Omental fat pad (tissue), 4 donors: ENCODE measurements at places on chromosomes 5 and 9.

DNA sequence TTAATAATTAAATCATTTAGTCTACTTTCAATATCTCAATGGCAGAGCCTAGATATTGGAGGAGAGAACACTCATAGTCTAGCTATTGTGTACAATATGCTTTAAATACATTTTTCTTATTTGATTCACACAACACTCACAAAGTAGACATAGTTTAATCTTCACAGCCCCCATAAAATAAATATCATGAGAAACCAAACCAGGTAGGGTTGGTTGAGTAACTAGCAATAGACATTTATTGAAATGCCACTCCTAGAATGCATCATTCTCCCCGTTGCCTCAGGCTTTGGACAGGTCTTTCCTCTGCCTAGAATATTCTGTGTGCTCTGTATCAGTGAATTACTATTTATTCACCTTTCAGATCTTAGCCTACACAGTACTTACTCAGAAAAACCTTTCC lies 141.9 kb downstream of the CEMIP2 start:
- no peak for DNase-seq

GRCh38 chr5:75668977-75669689 lies 48.1 kb downstream of the POC5 start:
- DNase-seq, result no peak

DNA sequence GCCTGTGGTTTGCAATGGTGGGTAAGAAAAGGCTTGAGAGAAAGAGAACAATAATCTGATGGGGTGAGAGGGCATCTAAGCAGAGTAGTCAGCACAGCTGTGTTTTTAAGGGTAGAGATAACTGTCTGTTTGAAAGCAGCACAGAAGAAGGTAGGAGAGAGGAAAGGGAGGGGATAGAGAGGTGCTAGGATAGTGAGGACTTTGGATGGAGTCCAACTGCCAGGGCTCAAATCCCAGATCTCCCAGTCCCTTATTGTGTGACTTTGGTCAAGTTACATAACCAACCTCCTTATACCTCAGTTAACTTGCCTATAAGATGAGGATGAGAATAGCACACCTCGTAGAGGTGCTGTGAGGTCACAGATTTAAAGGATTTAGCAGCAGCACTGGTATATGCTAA lies 55.6 kb downstream of the GPR21 start:
- DNase-seq, result no peak

- no peak for DNase-seq
Observed at GRCh38 chr9:33263131-33264002, 1.1 kb downstream of the BAG1 start.

DNA sequence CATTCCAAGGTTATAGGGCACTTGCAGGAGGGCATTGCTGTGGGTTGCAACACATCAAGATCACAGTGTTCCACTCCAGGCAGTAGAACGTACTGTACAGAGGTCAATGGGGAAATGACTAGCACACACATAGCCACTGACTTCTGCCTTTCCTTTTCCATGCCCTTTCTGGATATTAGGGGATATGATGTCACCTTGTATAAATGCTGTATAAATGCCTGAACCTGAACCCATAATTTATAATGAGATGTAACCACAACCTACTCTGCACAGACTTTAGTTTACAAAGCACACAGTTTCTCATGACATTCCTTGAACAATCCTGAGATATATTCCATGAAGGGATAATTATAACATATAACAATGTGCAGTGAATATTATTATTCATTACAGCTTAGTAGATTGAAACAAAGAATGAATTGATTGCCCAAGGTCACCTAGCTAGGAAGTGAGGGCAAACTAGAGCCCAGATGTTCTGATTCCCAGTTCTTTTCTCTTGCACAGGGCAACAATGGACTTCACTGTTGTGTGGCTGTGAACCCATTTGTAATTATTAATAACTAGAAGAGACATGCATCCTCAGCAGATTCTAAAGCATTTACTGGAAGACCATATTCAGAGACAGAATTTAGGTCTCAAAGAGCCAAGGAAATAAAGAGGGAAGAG lies 5.6 kb upstream of the ABLIM3 start:
- DNase-seq, result no peak

DNA sequence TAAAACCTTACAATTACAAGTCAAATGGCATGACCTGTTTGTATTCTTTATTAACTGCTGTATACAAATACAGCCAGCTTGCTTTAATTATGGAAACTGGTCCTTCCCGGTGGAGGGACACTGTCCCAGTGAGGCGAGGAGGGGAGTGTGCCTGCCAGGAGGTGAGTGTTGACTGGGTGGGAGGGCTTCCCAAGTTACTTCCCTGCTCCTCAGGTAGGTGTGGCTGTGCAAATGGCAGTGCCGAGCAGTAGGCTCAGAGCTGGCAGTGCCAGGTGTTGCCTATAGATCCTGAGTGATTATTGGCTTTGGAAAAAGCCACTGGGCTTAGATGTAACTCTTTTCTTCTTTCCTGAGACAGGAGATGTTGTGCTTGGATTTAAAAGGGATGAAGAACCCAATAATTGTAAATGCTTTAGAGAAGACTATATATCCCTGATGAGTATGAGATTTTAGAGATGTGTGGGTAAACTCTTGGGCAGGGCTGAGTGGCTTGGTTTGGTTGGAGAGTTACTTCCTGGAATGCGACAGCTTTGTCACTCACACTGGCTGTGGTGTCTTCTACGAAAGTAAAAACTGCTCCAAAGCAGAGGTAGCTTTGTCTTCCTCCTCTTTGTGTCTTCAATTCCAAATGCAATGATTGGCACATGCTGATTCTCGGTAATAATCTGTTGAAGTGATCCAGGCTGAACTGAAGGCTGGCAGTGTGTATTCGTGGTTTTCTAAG lies 43.7 kb downstream of the GLRX start:
- DNase-seq, result no peak
